H1 (cell line): ENCODE measurements at places on chromosomes 16 and 17.

DNA sequence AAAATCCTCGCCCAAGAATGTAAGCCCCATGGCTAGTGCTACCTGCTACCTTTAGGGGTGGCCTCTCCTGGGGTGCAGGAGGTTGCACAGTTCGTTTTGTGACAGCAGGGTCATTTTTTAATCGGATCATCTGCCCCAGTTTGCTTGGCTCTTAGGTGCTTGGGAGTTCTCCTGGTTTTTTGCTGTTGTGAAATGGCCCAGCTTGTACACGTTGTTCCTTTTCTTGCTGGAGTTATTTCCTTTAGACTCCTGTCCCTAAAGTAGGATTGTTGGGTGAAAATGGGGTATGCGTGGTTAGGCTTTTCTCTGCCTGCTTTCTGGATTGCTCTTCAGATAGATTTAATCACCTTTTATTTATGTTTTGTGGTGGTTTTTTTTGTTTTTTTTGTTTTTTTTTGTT is 25.8 kb downstream of the ABCC1 start:
- H3K36me3 ChIP-seq: peaks cover 34% of the 10 kb centered on the region
- no peak for DNase-seq
- no peak overlapping the region for H3K27ac ChIP-seq
- no peak overlapping the region for H3K4me3 ChIP-seq

GRCh38 chr17:10081571-10082169 is 116.7 kb downstream of the GAS7 start:
- DNase-seq: no peak
- no peak overlapping the region for H3K4me3 ChIP-seq
- no peaks in the 10 kb centered on the region for H3K36me3 ChIP-seq
- no peaks in the 10 kb centered on the region for H3K4me1 ChIP-seq
- H3K27me3 ChIP-seq: no peaks in the 10 kb centered on the region
- no peak overlapping the region for H3K27ac ChIP-seq

DNA sequence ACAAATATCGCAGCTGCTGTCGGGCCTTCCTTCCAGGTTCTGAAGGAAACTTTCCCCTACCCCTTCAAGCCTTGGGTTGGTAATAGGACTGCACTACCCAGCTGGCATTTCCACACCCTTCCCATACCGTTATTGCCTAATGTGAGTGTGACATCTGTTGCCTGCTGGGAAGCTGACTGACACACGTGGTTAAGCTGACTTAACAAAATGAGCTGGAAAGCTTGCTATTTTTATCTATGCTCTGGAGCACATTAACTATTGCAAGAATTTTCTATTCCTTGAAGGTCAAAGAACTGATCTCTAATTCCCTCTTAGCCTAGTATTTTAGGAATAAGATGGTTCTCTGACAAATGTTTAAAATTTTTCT is 79.5 kb downstream of the PMP22 start:
- no peaks in the 10 kb centered on the region for H3K36me3 ChIP-seq
- no peaks in the 10 kb centered on the region for H3K27me3 ChIP-seq
- no peak overlapping the region for H3K27ac ChIP-seq
- no peak for DNase-seq

GRCh38 chr17:60888812-60889709 is 211.4 kb downstream of the BCAS3 start:
- H3K27me3 ChIP-seq: no peaks in the 10 kb centered on the region
- no peaks in the 10 kb centered on the region for H3K4me1 ChIP-seq
- H3K4me3 ChIP-seq: no peak overlapping the region
- H3K27ac ChIP-seq: no peak overlapping the region
- H3K36me3 ChIP-seq: no peaks in the 10 kb centered on the region

- DNase-seq: no peak
- no peaks in the 10 kb centered on the region for H3K36me3 ChIP-seq
- no peak overlapping the region for H3K4me3 ChIP-seq
- no peak overlapping the region for H3K27ac ChIP-seq
- no peaks in the 10 kb centered on the region for H3K27me3 ChIP-seq
Measured at GRCh38 chr17:77313831-77314230, 173.1 kb downstream of the SEC14L1 start.

- H3K4me3 ChIP-seq: no peak overlapping the region
- no peaks in the 10 kb centered on the region for H3K27me3 ChIP-seq
Measured at GRCh38 chr17:39393736-39394135, 7.7 kb downstream of the FBXL20 start.

DNA sequence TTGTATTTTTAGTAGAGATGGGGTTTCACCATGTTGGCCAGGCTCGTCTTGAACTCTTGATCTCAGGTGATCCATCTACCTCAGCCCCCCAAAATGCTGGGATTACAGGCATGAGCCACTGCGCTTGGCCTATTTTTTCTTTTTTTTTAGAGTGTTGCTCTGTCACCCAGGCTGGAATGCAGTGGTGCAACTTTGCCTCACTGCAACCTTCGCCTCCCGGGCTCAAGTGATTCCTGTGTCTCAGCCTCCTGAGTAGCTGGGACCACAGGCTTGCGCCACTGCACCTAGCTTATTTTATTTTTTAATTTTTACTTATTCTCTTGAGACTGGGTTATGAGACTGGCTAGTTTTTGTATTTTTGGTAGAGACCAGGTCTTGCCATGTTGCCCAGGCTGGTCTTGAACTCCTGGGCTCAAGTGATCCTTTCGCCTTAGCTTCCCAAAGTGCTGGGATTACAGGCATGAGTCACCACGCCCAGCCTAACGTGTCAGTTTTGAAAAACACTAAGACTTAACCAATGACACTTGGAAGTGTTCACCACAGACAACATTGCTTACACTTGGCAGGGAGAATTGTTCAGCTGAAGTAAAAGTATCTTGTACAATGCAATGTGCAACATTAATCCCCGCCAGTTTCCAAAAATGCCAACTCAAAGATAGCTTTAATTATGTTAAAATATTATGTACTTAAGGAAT is 26.9 kb downstream of the ATAD5 start:
- H3K4me3 ChIP-seq: no peak overlapping the region
- H3K27me3 ChIP-seq: no peaks in the 10 kb centered on the region
- no peak overlapping the region for H3K27ac ChIP-seq
- H3K4me1 ChIP-seq: no peaks in the 10 kb centered on the region

DNA sequence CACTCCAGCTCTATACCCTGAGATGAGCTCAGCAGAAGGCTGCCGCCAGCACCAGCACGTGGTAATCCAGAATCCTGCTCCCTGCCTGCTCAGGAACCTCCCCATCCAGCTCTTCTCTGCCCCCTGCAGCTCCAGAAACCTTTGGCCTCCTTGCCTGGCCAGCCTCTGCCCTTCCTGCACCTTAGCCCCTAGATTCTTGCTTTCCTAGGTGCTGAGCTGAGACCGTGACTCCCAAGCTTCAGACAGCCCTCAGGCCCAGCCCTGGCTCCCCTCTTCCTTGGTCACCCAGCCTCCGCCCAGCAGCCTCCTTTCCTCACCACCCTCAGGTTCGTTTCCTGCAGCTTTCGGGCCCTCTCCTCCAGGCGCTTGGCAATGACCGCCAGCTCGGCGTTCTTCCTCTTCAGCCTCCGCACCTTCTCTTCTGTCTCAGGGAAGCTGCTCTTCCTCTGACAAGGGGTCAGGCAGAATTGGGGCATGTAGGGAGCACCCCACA is 2.6 kb downstream of the TSPOAP1 start:
- H3K4me3 ChIP-seq: no peak overlapping the region
- no peak overlapping the region for H3K27ac ChIP-seq
- no peaks in the 10 kb centered on the region for H3K27me3 ChIP-seq
- no peak for DNase-seq
- no peaks in the 10 kb centered on the region for H3K4me1 ChIP-seq

- no peaks in the 10 kb centered on the region for H3K4me1 ChIP-seq
- no peaks in the 10 kb centered on the region for H3K36me3 ChIP-seq
- H3K4me3 ChIP-seq: no peak overlapping the region
- DNase-seq: no peak
- no peaks in the 10 kb centered on the region for H3K27me3 ChIP-seq
Measured at GRCh38 chr16:27628241-27628942, 78.4 kb downstream of the KATNIP start.

- no peak overlapping the region for H3K4me3 ChIP-seq
- H3K36me3 ChIP-seq: no peaks in the 10 kb centered on the region
- no peak overlapping the region for H3K27ac ChIP-seq
- DNase-seq: no peak
Measured at GRCh38 chr17:10130263-10130662, 68.1 kb downstream of the GAS7 start.

- no peaks in the 10 kb centered on the region for H3K4me1 ChIP-seq
- no peak overlapping the region for H3K4me3 ChIP-seq
- H3K27me3 ChIP-seq: no peaks in the 10 kb centered on the region
- no peak overlapping the region for H3K27ac ChIP-seq
- H3K36me3 ChIP-seq: no peaks in the 10 kb centered on the region
Measured at GRCh38 chr17:17474341-17474740, 2.5 kb upstream of the MED9 start.

DNA sequence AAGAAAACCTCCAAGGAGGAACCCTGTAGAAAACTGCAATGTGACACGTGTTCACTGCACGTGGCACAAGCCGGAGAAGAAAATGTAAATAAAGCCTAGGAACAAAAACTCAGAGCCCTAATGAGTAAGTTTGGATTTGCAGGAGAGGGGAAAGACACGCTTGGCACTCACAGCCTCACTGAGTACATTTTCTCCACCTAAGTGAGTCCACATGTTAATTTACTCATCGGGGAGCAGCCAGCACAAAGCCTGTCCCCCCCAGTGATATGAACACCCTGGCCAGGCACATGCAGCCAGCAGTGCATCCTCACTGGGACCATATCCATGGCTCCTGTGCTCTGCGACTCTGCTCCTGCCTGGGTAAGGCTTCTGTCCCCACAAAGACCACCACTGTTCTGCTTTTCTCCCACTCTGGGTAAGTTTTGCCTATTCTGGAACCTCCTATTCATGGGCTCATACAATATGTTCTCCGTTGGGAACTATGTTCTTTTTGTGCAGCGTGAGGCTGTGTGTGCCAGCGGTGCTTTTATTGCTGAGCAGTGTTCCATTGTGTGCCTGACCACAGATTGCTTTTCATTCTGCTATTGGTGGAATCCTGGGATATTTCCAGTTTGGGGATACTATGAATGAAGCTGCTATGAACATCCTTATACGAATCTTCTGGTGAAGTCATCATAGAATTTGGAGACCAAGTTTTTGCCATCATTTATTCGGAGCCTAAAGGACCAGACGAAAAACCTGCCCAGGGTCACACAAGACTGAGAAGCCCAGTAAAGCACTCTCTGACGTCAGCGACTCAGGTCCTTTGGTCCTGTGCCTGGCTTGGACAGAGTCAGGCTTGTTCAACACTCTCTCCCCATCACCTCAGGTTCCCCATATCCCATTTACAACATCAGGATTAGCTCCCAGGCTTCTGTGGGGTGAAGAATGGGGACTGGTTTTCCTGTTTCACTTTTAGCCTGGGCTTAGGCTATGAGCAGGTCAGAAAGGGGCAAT is 53.3 kb downstream of the RNF112 start:
- no peak overlapping the region for H3K27ac ChIP-seq
- H3K36me3 ChIP-seq: no peaks in the 10 kb centered on the region
- H3K4me1 ChIP-seq: peaks cover 25% of the 10 kb centered on the region
- H3K4me3 ChIP-seq: no peak overlapping the region
- DNase-seq: no peak

GRCh38 chr17:11369575-11369974 is 128.6 kb downstream of the SHISA6 start:
- no peaks in the 10 kb centered on the region for H3K27me3 ChIP-seq
- no peak for DNase-seq
- H3K4me1 ChIP-seq: no peaks in the 10 kb centered on the region
- no peak overlapping the region for H3K27ac ChIP-seq
- H3K4me3 ChIP-seq: no peak overlapping the region

DNA sequence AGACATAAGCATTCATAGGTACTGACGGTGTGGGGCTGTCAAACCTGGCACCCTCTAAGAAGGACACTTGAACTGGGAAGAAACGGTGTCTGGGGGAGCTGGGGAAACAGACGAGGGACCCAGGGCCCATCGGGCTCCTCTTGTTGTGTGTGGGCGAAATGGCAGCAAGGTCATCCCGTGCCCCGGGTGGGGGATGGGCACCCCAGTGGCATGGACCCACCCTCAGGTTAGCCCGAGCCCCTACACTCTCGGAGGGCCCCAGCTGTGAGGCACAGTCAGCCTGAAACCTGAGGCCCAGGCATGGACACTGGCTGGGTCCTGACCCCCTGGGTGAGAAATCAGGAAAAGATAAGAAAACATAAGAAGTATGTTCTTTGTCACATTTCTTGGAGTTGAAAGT is 57.1 kb downstream of the MYO18A start:
- no peak overlapping the region for H3K4me3 ChIP-seq
- peaks cover under 1% of the 10 kb centered on the region; the same call in 1 of the 2 replicates for H3K4me1 ChIP-seq
- DNase-seq: no peak
- H3K27ac ChIP-seq: no peak overlapping the region
- no peaks in the 10 kb centered on the region for H3K27me3 ChIP-seq
- no peaks in the 10 kb centered on the region for H3K36me3 ChIP-seq

DNA sequence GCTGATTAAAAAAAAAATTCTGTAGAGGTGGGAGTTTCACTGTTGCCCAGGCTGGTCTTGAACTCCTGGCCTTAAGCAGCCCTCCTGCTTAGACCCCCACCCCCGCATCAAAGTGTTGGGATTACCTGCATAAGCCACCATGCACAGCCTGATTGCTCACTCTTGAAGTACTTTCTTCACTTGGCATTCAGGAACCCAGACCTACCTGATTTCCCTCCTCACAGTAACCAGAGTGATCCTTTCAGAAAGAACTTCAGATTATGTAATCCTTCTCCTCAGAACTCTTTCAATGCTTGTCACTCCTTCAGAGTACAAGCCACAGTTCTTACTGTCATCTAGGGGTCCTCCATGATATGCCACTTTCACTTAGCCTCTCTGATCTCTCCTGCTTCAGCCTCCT is 1.4 kb downstream of the EFCAB13 start:
- H3K27me3 ChIP-seq: peaks cover 13% of the 10 kb centered on the region; the same call in 1 of the 2 replicates
- H3K27ac ChIP-seq: no peak overlapping the region
- no peaks in the 10 kb centered on the region for H3K4me1 ChIP-seq

DNA sequence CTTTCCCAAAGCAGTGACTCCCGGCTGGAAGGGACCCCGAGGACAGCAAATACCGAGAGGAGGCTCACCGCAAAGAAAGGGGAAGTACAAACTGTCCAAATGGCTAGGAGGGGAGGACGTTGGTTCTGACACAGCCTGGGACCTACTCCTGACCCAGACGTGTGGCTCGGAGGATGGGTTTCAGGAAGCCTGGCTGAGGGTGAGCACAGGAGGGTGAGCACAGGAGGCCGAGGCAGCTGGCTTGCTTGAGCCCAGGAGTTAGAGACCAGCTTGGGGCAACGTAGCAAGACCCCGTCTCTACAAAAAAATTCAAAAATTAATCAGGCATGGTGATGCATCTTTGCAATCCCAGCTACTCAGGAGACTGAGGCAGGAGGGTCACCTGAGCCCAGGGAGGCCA is 83.2 kb downstream of the C16orf78 start:
- no peak overlapping the region for H3K4me3 ChIP-seq
- no peak overlapping the region for H3K27ac ChIP-seq
- H3K27me3 ChIP-seq: no peaks in the 10 kb centered on the region
- peak; percentile 33 for DNase-seq
